ENCODE measurements at places on chromosomes 1 and 21. TPM values are rescaled to one million over a fixed set of nuclear protein-coding genes. Genes with fewer than 3 reads are reported as not detected.

Gene OLIG2
- not detected for polyA plus RNA-seq

Gene DEPDC1
- 5.5 TPM for polyA plus RNA-seq

- no peak for DNase-seq
These were observed 144.6 kb upstream of the NFIA start for GRCh38 chr1:60937720-60938119.

- no peak for DNase-seq
These were observed 47.3 kb upstream of the SSX2IP start for GRCh38 chr1:84737590-84737989.

Gene CHRM3
- 2.4 TPM for polyA plus RNA-seq

Gene SV2A
- polyA plus RNA-seq, result 3.4 TPM

- DNase-seq, result no peak
These were observed 117.2 kb downstream of the EPHB2 start for GRCh38 chr1:22827666-22828483.

Gene PI4KB
- polyA plus RNA-seq, result 44.1 TPM

DNA sequence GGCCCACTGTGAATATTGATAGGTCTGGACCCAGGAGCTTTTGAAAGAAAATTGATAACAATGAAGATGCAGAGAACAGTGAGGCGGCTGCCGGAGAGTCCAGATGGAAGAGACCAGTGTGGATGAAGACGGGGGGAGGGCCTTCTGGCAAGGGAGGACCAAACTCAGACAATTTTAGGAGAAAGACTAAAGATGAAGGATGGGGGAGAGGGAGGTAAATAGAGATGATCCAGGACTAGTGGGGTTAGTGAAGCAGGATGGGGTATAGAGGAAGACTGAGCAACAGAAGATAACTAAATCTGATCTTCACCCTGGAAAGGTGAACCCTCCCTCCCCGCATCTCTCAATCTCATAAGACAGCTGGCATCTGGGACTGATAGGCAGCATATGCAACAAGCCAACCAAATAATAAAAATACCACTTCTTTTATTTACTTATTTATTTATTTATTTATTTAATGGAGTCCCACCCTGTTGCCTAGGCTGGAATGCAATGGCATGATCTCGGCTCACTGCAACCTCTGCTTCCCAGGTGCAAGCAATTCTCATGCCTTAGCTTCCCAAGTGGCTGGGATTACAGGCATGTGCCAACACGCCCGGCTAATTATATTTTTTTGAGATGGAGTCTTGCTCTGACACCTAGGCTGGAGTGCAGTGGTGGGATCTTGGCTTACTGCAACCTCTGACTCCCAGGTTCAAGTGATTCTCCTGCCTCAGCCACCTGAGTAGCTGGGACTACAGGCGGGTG is 10.5 kb downstream of the EIF3I start:
- no peak for DNase-seq

Gene FNDC5
- polyA plus RNA-seq, result 197 TPM

GRCh38 chr1:115837341-115837739 is 3.6 kb downstream of the NHLH2 start:
- no peak for DNase-seq

DNA sequence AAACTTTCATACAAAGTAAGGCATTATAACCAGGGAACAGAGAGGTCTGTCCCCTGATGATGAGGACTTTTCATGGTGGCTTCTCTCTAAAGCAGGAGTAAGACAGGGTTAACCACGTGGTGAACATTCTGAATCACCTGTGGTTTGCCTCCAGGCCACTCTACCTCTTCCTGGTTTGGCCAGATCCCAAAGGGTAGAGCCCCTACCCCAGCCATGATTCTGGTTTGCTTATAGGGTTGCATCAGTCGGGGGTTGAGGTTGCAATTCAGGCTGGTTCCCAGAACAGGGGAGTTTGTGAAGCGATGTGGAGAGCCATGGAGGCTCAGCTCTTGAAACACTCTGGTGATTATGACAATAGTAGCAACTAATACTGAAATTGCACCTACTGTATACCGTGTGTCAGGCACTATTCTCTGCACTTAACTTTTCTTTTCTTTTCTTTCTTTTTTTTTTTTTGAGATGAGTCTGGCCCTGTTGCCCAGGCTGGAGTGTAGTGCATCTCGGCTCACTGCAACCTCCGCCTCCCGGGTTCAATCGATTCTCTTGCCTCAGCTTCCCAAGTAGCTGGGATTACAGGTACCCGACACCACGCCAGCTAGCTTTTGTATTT is 8.3 kb downstream of the CNR2 start:
- DNase-seq, result no peak

Gene AGT
- polyA plus RNA-seq, result 18.7 TPM

GRCh38 chr1:52357397-52357796 is 8.6 kb downstream of the CC2D1B start:
- no peak for DNase-seq
